ENCODE measurements at places on chromosomes 13 and 19. TPM values are rescaled to one million over a fixed set of nuclear protein-coding genes. Genes with fewer than 3 reads are reported as not detected.

DNA sequence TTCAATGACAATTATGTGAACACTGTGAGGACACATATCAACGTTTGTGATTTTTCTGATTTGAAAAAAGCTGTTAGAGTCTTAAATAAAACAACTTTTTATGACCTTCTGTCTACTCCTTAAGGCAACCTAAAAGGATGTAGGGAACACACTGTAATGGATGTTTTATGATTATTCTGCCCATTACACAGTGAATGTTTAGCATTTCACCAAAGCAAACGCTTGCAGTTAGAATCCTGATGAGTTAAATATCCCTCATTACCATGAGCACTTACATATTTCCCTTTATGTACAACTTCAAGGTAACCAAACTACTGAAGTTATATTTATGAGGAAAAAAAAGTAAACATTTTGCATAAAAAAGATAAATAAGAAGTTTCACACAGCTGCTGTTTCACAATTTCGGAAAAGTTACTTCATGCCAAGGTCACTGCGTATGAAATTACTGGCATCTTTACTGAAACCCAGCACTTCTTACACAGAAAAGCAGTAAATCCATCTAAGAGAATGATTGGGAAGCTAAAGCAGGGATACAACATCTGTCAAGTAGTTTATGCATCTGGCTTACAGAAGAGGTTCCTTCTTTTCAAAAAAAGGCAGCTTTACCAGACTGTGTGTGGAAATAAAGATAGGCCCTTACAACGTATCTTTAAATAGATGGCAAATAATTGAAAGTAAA is 733.7 kb upstream of the ATXN8OS start:
- DNase-seq, result no peak

DNA sequence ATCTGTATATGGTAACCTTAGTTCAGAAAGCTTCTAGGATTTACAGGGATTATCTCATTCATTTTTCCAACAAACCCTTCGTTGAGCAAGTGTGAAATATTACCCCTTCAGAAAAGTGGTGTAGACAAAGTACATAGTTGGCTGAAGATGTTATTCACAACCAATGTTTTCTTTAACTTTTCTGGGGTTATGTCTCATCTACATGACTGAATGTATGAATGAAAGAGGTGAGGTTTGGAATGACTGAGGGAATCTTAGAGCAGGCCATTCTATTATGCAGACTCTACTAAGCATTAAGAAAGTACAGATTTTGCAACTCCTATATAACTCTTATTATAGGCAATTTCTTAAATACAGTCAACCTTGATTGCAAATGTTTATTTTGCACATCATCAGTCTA is 167.2 kb downstream of the NDFIP2 start:
- DNase-seq, result no peak

DNA sequence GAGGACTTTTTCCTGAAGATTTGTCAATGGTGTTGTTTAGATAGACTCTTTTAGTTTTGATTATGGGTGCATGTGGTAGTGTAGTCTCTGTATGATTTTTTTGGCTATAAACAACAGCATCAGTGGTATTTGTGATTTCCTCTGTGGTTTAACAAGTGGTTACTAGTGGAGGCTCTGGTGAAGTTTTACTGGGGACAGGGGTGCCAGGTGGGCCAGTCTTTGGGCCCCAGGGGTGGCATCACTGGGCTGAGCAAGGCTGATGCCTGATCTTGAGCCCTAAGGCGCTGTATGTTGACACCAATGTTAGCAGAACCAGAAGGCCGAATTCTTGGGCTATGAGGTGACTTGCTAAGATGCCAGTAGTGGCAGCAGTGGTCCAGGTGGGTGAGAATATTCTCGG is 811.4 kb downstream of the DACH1 start:
- no peak for DNase-seq

DNA sequence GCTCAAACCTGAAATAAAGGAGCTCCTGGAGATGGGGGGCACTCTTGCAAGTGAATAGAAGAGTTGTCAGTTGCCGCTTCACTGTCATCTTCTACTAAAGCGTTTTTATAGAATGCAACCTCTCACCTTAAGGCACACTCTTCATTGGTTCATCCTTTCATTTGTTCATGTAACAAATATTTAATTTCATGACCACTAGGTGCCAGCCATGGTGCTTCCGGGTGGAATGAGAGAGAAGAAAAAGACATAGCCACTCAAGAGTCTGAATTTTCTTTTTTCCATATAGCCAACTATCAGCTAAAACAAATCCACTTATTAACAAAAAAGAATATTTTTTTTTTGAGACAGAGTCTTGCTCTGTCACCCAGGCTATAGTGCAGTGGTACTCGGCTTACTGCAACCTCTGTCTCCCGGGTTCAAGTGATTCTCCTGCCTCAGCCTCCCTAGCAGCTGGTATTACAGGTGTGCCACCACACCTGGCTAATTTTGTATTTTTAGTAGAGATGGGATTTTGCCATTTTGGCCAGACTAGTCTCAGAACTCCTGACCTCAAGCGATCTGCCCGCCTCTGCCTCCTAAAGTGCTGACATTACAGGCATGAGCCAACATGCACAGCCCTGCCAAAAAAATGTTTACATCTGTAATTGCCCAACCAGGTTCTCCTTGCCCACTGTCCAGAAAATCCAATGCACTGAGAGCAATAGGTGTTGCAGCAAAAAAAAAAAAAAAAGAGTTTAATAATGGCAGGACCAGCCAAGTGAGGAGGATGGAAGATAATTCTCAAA is 22.1 kb upstream of the SACS start:
- DNase-seq, result no peak

DNA sequence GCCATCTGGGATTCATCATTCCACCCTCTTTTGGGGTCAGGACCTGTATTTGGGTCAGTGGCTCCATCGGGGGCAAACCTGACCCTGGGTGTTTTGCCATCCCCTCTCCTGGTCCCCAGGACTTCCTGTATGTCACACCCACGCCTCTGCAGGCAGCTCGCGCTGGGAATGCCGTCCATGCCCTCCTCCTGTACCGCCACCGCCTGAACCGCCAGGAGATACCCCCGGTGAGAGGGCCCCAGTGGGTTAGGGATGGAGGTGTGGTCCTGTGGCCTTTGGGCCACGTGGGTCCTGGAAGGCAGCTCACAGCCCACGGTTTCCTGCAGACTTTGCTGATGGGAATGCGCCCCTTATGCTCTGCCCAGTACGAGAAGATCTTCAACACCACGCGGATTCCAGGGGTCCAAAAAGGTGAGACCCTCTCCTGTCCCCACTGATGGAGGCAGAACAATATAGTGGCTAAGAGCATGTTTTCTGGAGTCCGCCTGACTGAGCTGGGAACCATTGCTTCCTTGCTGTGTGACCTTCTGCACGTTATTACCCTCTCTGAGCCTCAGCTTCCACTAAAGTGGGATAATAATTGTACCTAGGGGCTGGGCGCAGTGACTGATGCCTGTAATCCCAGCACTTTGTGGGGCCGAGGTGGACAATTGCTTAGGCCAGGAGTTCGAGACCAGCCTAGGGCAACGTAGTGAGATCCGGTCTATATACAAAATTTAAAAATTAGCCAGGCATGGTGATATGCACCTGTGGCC is 14.1 kb downstream of the CPT1C start:
- DNase-seq, result no peak

DNA sequence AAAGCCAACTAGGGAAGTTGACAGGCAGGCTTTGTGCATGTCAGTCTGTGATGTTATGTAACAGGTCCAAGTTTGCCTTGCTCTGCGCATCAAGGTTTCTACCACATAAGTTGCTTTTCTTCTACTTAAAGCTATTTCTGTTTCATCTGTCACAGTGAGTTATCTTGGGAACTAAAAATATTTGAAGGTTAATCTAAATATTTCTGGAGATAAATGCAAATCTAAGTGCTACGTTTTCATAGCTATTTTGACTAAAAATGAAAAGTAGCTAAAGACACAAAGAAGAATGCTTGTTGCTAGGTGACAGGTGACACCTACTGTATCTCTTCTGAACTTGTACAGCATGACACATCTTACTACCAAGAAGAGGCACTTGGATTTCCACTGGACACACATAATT is 135.6 kb downstream of the KLF12 start:
- no peak for DNase-seq

DNA sequence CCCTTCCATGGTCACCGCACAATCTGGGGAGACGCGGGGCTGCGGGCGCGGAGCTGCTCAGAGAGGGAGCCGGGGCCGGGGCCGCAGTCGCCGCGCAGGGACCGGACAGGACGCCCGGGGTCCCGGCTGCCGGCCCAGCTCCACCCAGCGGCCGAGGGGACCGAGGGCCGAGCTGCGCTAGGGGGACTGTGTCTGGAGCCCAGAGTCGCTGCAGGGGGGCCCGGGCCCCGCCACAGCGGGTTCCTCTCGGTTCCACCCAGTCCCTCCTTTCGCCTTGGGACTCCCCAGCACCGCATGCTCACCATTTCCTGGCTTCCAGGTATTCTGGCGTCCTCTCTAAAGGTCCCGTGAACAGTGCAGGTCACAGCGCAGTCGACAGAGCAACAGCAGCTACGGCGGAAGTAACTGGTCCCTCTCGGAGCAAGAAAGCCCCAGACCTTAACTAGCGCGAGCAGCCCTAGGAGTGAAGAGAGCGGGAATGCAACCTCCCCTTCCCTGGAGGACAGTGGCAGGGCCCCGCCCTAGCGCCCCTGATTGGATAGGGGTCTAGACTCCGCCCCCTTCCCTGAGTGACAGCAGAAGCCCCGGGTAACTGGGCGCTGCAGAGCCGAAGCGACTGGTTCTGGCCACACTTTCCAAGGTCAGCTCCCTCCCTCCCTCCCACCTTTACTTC is at the start of gene ZNF878:
ZNF878 (minus strand) TSS at position 465 of the 673 bp plus-strand sequence; CDS start at position 305, 160 bp downstream.
- no peak for DNase-seq

DNA sequence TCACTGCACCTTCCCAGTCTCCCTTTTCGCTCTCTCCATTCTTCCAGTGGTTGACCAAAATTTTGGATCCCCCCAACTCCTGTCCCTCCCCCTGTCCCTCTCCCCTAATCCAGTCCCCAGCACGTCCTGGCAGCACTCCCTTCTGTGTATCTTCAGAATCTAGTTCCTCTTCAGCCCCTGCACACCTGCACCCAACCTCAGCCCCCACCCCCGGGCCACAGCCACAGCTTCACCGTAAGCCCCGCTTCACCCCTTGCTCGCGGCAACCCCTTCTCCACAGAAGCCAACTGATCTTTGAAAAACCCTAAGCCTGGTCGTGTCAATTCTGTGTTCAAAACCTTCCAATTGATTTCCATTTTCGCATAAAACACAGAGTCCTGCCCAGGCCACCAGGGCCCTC is 35.5 kb upstream of the SLC15A1 start:
- DNase-seq, result no peak

ZNF419 gene
- 18.6 TPM for total RNA-seq

DNA sequence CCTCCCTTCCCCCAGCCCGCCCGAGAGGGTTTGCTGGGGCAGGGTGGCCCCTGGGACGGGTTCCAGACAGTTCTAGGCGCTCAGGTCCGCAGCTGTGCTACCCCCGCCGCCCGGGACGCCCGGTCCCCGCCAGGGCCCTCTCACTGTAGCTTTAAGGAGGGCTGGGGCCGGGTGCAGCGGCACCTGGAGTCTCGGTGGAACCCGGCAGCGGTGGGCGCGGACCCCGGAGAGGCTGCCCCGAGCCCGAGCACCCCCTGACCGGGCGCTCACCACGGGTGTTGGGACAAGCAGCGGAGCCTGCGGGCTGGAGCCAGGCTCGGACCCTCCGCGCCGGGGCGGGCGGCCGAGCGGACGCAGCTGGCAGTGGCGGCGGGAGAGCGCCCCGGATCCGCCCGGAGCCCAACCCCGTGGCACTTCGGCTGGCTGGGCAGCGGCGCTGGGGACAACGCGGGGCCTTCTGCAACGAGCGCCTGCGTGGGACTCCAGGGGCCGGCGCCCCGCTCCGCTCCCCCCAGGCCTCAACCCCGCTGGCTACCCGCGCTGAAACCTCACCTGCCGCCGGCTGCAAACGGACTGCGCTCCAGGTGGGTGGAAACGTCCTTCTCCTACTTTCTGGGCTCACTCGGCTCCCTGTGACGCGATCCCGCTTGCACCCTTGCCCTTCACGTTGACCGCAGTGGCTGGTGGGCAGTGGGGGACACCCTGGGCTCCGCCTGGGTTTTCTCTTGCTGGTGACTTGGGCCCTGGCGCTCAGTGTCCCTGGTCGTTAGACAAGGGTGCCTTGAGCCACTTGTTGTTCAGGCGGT is 81.1 kb downstream of the ZNF429 start:
- peak; percentile 64 for DNase-seq

- DNase-seq, result no peak
Measured at GRCh38 chr13:26899202-26899601, 138.6 kb upstream of the GPR12 start.

All from hematopoietic multipotent progenitor cell (in vitro differentiated cells).